ENCODE measurements at places on chromosomes 6 and 20.

GRCh38 chr6:20335872-20336271 is 65.8 kb upstream of the E2F3 start:
- no peak for DNase-seq

DNA sequence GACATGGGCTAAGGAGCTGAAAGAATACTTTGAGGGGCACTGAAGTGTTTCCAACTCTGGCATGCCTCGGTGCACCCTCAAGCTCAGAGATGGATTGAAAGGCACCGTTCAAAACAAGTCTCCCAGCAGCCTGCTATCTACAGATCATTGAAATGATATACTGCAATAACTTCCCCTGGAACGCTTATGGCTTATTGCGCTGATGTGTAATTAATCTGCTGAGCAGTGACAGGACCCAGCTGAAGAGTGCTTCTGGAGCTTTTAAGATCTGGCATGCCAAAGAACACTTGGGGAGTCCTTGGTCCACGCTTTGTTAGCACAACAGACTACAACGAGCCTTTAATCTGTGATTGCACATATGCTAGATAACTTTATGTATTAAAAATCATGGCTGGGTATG is 708.2 kb downstream of the PRKN start:
- no peak for DNase-seq

GRCh38 chr20:57743450-57744095 is 33.8 kb upstream of the PMEPA1 start:
- no peak for DNase-seq

DNA sequence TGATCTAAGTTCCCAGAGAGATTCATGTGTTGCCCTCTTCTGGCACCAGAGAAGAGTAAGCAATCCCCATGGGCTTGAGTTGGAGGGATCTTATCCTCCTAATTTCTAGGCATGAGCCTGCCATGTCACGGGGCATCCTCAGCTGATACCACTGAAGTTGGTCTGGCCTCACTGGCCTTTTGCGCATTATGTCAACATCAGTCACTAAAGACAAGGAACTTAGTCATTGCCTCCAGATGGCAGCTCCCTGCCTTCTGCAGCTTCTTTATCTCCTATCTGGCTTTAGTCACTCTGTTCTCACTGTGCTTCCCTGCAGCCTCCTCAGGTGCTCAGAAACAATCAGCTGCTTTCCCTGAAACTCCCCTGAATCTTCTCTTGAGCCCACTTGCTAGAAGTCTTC is 312.2 kb downstream of the ADGRG6 start:
- DNase-seq: no peak

GRCh38 chr6:39464067-39464466 is 141.6 kb upstream of the KCNK16 start:
- DNase-seq: no peak

All from NCI-H146 (cell line).